Chondrocyte (in vitro differentiated cells): ENCODE measurements at places on chromosomes 7 and 10. TPM values are rescaled to one million over a fixed set of nuclear protein-coding genes. Genes with fewer than 3 reads are reported as not detected.
A peak's percentile ranks its signal among the peaks of the same experiment; 100 is the strongest.

GRCh38 chr10:3701491-3701890, 83.5 kb downstream of the KLF6 start:
- peaks cover 40% of the 10 kb centered on the region for H3K4me1 ChIP-seq
- no peaks in the 10 kb centered on the region for H3K36me3 ChIP-seq
- no peak overlapping the region for H3K4me3 ChIP-seq
- no peak for DNase-seq
- no peaks in the 10 kb centered on the region for H3K27me3 ChIP-seq

DNA sequence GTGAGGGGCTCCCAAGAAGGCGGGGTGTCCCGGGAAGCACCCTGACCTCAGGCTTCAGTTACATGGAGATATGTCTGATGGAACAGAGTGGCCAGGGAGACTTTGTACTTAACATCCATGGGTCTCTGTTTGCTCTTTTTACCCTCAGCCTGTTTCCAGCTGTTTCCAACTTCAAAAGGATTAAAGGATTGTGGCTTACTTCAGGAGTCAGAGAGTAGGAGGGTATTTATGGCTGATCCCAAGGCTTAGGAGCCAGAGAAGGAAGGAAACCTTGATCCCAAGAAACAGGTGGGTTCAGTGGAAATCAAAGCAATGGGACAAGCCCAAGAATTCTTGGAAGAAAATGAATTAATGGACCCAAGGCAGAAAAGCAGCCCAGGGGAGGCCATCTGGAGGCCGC, 37.7 kb upstream of the ZNF438 start:
- no peak overlapping the region for H3K4me3 ChIP-seq
- H3K27me3 ChIP-seq: no peaks in the 10 kb centered on the region
- peaks cover 64% of the 10 kb centered on the region for H3K4me1 ChIP-seq
- no peaks in the 10 kb centered on the region for H3K36me3 ChIP-seq
- no peak overlapping the region for H3K27ac ChIP-seq

DNA sequence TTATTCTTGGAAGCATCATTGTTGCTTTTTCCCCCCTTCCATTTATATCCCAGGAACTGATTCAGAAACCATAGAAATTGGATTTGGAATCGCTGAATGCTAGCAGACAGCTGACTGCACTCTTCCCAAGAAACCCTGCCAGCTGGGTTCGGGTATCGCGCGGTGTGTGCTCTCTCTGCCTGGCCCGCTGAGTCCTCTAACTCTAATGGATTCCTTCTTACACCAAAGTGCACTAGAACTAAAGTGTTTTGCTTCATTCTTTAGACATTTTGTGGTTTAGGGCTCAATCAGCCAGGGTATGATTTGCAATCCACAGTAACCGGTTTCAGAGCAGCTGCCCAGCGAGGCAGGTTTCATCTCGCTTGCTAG, 92.2 kb downstream of the EGFR start:
- no peaks in the 10 kb centered on the region for H3K36me3 ChIP-seq
- DNase-seq: no peak
- H3K4me3 ChIP-seq: peak overlapping the region; percentile 55
- peak overlapping the region; percentile 78 for H3K27ac ChIP-seq
- peaks cover 30% of the 10 kb centered on the region for H3K4me1 ChIP-seq

The NKX2-3 gene
- total RNA-seq: not detected in 3 replicates
